Uterus (tissue), 4 donors: ENCODE measurements at places on chromosomes 12 and 14. TPM values are rescaled to one million over a fixed set of nuclear protein-coding genes. Genes with fewer than 3 reads are reported as not detected.

GRCh38 chr14:44897845-44898151 lies 63.9 kb downstream of the KLHL28 start:
- no peak for DNase-seq

- DNase-seq = no peak
These were observed 270.4 kb downstream of the NEDD1 start for GRCh38 chr12:97177481-97177880.

GRCh38 chr12:86914721-86915120 lies 658.5 kb upstream of the MGAT4C start:
- DNase-seq = no peak

The PPM1H gene
- 11.2 TPM for total RNA-seq
